ENCODE measurements at places on chromosomes 7 and 10.

- DNase-seq: no peak
Measured at GRCh38 chr7:55092186-55092974, 73.6 kb downstream of the EGFR start.

GRCh38 chr10:126034586-126034985 lies 138.2 kb downstream of the FANK1 start:
- DNase-seq: no peak

DNA sequence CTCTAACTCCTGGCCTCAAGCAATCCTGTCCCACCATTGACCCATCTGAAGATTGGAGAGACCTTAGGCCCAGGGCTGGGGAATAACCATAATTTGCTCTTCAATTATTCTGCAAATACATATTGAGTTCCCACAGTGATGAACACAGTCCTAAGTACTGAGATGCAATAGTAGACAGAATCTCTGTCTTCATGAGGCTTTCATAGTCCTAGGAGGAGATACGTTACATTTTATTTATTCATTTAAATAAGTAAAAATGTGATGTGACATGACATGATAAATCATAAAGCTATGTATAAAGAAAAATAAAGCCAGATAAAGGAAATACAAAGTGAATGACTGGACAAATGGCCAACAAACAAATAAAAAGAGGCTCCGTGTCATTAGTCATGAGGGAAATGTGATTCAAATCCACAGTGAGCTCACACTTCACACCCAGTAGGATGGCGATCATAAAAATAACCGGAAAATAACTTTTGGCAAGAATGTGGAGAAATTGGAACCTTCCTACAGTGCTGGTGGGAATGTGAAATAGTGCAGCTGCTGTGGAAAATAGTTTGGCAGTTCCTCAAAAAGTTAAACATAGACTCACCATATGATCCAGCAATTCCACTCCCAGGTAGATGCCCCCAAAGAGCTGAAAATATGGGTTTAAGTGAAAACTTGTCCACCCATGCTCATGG lies 52.1 kb upstream of the JCAD start:
- no peak for DNase-seq

GRCh38 chr10:5071411-5072198 lies 22.6 kb upstream of the AKR1C3 start:
- DNase-seq: peak; percentile 83

- DNase-seq: no peak
Measured at GRCh38 chr7:157468221-157469111, 131.7 kb downstream of the DNAJB6 start.

GRCh38 chr7:65387891-65388290 lies 14.2 kb downstream of the ZNF92 start:
- DNase-seq: no peak
